ENCODE measurements at places on chromosomes 13 and 19.

- DNase-seq, result no peak
Measured at GRCh38 chr19:46326608-46327007, 20.3 kb upstream of the PPP5C start.

DNA sequence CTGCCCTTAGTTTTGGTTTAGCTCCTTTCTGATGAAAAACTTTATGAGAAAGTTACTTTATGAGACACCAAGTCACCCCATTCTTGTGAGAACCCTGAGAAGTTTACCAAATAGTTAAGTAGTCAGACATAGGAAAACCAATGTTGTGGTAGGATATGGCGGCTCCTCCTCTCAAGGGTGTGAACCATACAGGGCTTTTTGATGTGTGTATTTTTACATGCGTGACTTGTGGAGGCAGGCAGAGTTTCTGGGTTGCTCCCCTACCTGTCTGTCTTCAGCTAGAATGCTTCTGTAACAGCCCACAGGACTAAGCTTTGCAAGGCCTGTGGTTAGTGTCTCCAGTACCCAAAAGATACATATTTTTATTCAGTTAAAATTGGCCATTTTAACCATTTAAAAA, 18.3 kb downstream of the UBAC2 start:
- no peak for DNase-seq

- no peak for DNase-seq
Measured at GRCh38 chr19:38162094-38162493, 61.9 kb downstream of the DPF1 start.

DNA sequence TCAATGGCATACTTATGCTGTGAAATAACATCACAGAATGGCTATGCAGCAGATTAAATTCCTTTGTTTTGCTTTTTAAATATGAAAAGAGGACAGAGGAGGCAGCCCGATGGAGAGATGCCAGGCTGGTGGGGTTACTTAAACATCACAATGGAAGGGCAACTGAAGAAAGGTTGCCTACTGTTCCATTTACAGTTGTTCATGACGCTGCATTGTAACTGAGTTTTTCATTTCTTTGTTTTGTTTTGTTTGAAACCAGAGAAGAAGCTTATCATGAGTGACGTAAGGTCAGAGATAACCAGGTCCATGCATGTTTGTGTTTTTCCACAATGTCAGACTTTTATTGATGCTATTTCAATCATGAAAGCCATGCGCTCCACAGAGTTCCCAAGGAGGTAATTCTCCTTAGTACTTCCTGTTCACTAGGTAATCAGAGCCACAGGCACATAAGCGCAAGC, 273.8 kb downstream of the LHFPL6 start:
- no peak for DNase-seq

DNA sequence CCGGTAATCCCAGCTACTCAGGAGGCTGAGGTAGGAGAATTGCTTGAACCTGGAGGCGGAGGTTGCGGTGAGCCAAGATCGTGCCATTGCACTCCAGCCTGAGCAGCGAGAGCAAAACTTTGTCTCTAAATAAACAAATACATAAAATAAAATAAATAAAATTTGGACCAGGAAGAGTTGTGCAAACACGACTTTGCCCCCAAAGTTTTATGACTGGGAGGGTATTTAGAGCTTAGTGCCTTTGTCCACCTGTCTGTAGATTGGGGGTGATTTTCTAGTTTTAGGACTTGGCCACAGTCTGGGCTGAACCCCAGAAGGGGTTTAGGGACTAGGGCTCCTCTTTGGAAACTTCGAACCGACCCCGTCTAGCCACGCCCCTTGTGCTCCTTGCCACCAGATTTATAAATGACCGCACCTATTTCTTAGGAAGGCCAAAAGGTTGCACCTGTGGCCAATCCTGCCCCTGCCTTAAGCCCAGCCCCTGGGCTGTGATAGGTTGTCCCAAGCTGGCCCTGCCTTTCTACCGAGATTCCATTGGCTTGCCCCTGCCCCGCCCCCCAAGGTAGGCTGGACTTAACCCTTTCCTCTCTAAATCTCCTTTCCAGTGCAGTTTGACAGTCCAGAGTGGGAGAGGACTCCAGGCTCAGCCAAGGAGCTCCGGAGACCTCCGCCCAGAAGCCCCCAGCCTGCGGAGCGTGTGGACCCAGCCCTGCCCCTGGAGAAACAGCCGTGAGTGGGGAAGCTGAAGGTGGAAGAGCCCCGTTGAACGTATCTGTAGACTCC, 5.3 kb downstream of the SHD start:
- DNase-seq, result peak; percentile 54

GRCh38 chr19:35756377-35757230, at the start of gene HSPB6:
TSS of gene HSPB6 (minus strand) at chr19:35757029. CDS start at chr19:35757008, 21 bp downstream.
- no peak for DNase-seq

- no peak for DNase-seq
Measured at GRCh38 chr13:72293206-72293605, 426.2 kb upstream of the DACH1 start.

- no peak for DNase-seq
Measured at GRCh38 chr13:88085036-88085435, 413.9 kb downstream of the SLITRK5 start.

- DNase-seq, result no peak
Measured at GRCh38 chr13:49183672-49184325, 36.3 kb upstream of the MLNR start.

DNA sequence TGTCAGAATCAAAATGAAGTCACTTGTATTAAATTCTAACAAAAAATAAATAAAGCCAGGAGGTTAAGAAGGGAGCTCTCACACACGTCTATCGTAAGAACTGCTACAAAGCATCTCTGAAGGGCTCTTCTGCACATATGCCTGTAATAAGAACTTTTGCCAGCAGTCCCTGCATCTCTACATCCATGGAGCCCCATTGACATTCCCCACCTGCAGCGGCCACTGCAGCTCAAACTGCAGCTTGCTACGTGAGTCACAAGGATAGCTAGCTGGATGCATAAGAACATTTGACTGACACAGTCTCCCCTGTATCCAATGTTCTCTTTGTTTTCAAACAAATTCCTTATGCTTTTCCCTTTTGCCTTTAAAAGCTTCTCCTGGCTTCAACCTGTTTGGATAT, 68.3 kb downstream of the DNAJC3 start:
- no peak for DNase-seq

DNA sequence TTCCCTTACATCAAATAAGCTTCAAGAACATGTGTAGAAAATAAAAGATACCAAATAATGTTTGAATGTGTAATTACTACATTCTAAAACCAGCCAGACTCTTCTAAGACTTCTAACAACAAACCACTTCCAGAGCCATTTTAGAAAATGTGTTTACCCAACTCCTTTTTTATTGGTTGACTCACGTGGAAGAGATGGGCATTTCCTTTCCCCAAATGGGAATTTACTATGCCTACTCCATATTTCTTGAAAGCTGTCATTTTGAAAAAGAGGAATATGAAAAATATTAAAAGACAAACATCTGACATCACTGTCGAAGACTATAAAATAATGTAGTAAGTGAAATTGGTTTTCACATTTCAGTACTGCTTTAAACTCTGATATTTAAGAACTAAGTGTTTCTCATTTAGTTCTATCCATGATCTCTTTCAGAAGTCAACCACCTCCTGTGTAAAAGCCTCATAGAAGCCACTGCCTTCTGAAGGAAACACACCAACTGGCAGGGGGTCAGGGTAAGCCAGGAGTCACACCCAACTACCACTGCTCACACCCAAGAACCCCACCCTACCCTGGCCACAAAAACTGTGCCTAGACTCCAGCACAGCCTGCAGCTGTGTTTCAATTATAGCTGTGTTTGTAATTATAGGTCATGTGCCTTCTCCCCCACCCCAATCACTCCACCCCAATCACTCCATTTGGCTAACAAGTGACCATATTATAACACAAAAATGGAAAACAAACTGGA, 86.8 kb downstream of the UBL3 start:
- DNase-seq, result no peak

- no peak for DNase-seq
Measured at GRCh38 chr13:40676007-40676406, 9.6 kb upstream of the FOXO1 start.

GRCh38 chr13:110442930-110443621, 118.4 kb downstream of the RAB20 start:
- DNase-seq, result no peak

DNA sequence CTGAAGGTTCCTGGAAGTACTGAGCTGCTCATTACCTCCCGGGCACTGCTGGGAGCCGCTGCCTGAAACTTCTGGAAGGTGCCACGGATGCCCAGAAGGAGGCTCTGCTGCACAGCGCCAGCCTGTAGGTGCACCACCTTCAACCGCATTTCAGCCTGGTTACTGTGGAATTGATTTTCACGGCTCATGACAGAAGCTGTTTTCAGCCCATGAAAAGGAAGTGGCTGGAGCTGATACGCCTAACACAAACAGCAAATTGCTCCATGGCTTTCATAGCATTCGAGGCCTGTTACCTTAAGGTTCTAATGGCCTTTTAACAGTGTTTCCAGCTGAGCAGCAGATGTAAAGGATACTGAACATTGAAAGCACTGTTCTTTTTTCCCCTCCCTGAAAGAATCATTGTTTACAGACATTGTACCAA, 22.0 kb downstream of the GPC6 start:
- peak; percentile 84 for DNase-seq

DNA sequence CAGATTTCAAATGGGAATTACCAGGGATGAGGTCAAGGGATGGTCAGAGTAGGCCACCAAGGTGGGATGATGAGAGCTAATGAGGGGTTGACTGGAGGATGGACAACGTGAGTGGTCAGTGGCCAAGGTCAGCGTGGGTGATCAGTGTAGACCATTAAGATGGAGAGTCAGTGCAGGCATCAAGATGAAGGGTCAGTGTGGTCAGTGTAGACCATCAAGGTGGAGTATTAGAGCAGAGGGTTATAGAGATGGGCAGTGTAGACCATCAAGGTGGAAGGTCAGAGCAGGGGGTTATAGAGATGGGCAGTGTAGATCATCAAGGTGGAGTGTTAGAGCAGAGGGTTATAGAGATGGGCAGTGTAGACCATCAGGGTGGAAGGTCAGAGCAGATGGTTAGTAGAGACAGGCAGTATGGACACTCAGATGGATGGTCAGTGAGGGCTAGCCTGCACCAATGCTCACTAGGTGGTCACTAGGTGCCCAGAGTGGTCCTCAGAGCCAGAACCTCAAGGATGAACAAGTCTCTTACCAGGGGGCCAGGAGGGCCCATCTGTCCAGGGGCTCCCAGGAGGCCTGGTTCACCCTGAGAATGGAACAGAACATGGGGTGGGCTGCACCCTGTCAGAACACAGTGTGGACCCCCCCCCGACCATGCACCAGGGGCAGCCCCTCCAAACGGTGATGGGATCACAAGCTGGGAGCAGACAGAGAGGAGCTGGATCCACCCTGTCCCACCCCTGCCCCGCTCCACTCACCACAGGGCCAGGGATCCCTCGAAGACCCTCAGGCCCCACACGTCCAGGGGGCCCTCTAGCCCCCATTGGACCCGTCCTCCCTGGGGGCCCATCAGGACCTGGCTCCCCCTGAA, 32.7 kb upstream of the OLFM2 start:
- no peak for DNase-seq

DNA sequence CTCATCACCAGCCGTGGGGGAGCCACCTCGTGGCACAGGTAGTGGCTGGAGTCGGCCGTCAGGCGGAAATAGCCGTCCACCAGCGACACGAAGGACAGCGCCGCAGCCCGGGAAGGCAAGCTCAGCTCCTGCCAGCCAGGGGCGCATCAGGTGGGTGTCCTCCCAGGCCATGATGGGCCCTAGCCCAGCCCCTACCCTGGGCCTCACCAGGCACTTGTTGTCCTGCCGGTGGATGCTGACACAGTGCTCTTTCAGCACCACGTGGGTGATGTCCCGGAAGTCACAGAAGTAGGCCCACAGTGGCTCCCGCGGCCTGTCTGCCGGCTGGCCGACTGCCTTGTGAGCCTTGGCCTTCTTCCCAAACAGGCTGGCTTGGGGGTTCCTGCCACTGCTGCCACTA, 15.7 kb downstream of the TYK2 start:
- no peak for DNase-seq

DNA sequence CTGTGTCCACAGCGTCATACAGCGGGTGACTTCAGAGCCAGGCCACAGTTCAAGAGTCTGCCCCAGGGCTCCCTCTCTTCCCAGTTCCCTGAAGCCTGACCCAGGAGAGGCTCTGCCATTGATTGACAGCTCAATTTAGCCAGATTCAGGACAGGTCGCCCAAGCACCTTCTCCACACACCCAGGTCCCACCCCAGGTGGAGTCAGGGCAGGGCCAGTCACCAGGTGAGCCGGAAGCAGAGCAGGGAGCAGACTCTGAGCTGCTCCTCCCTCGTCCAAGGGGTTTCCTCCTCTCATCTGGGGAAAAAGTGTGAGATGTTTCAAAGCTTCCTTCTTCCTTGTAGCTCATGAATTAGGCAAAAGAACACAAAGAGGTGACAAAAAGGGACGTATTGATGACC, 5.6 kb downstream of the CEACAM7 start:
- DNase-seq, result no peak

DNA sequence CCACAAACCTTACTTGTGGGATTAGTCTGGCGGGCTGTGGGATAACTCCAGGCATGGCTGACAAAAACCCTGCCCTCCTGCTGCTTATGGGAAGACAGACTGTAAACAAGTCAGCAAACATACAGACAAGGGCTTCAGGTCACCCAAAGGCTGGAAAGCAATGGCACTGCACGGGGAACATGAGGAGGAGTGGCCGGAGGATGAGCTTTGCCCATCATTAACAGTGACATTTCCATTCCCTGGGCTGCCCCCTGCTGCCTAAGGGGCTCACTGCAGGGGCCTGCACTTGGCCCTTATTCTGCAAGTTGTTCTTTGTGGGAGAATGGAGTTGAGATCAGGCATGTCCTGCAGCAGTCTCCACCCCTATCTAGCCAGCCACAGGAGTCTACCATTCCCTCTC, 91.3 kb downstream of the UQCRFS1 start:
- peak; percentile 17 for DNase-seq

DNA sequence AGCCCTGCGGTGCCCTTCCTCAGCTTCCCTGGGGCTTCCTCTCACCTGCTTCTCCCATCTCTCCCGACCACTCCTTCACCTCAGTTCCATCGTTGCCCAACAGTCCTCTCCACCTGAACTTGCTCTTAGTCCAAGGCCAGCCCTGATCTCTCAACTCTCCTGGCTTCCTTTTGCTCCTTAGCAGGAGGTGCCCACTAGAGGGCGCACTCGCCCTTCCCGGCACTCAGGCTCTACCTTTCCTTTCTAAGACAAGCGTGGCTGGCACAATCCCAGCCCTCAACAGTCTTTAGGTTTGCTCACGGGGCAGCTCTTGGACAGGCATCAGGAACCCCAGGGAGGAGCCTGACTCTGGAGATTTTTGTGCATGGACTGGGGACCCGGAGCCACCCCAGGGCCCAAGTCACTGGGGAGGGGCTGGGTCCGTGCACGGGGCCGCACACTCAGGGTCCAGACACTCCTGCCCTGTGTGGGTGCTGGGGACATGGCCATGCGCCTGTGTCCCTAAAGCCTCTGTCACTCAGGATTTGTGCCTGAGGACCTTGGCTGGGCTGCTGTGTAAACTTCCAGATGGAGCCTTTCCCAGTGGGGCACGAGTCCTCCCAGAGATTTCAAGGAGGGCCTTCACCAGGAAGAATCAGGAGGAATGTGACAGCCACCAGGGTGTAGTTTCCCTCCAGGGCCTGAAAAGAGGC, 12.1 kb upstream of the CEACAM8 start:
- peak; percentile 61 for DNase-seq

All from KBM-7 (cell line).